ENCODE measurements at places on chromosomes 1 and 21.

GRCh38 chr1:47631411-47631995 lies 193.7 kb downstream of the FOXD2 start:
- no peak for DNase-seq

GRCh38 chr1:100321506-100321905 lies 30.8 kb upstream of the CDC14A start:
- DNase-seq, result no peak

DNA sequence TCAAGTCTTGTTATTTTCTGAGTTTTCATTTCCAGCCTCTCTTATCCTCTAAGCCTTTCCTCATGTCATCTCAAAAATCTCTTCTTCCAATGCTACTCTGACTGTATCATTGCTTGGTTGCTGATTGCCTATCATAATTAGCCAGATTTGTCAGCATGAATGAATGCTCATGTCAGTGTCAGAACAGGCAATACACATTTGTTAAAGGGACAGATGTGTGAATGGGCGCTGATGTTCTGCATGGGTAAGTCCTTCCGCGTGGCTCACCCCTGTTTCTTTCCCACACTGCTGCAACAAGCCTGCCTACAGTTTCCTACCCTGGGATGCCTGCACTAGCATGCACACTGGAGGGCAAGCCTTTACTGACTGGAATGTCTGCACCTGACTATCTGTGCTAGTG lies 100.6 kb downstream of the RHOU start:
- no peak for DNase-seq

GRCh38 chr1:177053648-177054047 lies 110.9 kb downstream of the ASTN1 start:
- DNase-seq, result no peak

GRCh38 chr1:93078638-93078985 lies 471 bp upstream of the MTF2 start:
- no peak for DNase-seq

GRCh38 chr1:188499690-188500089 lies 1670.9 kb downstream of the PLA2G4A start:
- DNase-seq, result no peak

- no peak for DNase-seq
Measured at GRCh38 chr1:112061901-112062320, 72.4 kb upstream of the KCND3 start.

DNA sequence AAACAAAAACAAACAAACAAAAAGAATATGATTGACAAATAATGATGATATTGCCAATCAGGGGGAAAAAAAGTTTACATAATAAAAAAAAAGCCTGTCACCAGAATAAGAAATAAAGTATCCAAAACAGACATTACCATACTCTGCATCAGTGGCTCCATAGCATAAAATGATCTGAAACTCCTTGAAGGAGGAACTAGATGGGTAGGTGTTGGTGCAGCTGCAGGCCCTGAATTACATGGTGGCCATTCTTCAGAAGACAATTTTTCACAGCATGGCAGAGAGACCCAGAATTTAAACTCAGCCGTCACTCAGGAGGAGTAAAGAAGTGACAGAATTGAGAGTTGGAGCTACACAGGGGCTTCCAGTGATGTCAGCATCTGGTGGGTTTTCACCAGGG lies 60.2 kb downstream of the GLUL start:
- DNase-seq, result no peak

DNA sequence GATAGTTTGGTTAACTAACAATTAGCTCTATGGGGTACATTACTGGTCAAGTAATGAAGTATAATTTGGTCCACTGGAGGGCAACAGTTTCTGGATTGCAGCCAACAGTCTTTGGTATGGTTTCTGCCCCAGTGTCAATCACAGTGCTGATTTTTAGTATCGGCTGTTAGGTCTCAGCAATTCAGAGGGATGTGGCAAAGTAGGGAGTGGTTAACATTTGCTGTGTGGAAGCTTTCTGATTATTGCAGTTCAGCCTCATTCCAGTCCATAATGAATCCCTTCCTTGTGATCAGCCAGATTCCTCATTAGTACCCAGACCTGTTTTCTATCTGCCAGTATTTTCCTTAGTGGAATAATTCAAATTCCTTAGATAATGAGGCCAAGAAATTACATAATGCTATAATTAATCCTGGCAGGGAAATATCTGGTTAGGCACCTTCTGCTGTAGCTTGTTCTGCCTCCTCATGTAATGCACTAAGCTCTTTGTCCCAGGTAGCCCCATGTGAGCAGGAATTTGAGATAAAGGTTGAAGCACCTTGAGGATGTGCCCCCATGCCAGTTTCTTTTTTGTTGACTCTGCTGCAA lies 14.0 kb downstream of the F3 start:
- DNase-seq, result no peak

GRCh38 chr1:230868736-230869385 lies 540 bp upstream of the C1orf198 start:
- DNase-seq, result no peak

DNA sequence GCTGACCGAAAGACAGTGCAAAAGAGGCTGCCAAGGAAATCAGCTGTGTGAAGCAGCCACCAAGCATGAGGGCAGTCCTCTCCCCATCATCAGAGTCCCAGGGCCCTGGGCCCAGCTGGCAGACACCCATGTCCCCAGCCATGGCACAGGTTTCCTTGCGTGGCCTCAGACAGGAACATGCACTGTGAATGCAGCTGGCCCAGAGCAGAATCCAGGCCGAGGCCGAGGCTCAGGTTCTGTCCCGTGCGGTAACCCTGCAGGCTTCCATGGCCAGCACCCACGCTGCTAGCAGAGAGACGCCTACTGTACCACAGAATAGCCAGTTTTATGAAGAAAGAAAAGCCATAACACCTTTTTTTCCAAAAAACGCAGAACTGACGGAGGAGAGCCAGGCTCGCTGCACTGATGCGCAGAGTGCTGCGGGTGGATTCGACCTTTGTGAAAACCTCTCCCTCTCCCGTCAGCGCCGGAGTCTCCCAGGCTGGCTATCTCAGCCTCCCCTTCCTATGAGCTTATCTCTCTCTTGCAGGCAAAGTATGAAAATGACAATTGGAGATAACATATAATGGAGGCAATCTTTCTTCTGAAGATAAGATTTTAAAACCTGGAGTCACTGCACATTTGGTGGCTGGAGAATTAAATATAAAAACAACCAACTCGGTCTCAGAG lies 106.6 kb downstream of the NPHP4 start:
- no peak for DNase-seq

DNA sequence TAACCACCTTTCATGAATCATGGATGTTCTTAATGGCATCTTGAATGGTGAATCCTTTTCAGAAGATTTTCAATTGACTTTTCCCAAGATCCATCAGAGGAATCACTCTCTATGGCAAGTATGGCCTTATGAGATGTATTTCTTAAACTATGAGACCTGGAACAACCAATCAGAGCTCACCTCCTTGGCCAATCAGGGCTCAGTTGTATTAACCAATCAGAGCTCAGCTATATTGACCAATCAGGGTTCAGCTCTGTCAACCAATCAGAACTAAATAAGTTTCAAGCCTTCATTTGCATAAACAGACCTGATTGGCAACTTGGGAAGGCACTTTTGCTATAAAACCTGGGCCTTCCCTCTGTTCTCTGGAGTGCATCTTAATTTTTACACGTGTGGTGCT lies 13.6 kb upstream of the FAM3B start:
- no peak for DNase-seq
